Breast epithelium (tissue), 4 donors: ENCODE measurements at places on chromosomes 16 and 17. TPM values are rescaled to one million over a fixed set of nuclear protein-coding genes. Genes with fewer than 3 reads are reported as not detected.

The UNC45B gene
- total RNA-seq: not detected

The PRKCB gene
- total RNA-seq: 4.7 TPM

The KRT28 gene
- not detected for total RNA-seq

The CACNG4 gene
- total RNA-seq: not detected

The TMEM132E gene
- total RNA-seq: under 0.01 TPM

The PSMB10 gene
- total RNA-seq: 32.1 TPM

The ZSCAN10 gene
- total RNA-seq: not detected

The C1QTNF8 gene
- total RNA-seq: not detected

The SLC6A2 gene
- 0.64 TPM for total RNA-seq

The KRT9 gene
- total RNA-seq: 0.44 TPM

DNA sequence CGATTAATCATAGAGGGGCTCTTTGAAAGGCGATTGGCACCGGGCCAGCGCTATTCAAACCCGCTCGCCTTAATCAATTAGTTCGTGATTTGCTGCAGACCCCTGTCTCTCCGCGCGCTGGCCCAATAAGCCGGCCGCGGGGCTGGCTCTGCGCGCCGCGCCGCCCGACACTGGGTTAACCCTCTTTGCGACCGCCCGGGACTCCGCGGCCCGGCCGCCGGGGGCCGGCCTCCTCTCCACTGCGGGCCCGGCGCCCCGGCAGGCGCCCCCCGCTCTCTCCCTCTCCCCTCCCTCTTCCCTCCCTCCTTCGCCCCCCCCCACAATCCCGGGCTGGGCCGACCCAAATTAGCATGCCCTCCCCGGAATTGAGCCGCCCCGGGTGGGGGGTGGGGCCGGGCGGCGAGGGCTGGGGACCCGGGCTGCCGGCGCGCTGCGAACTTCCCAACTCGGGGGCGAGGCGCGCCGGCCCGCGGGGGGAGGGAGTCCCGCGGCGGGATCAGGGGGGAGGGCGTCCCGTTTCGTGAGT lies 428 bp upstream of the SALL1 start:
- peak overlapping the region; percentile 29 for H3K4me3 ChIP-seq
- H3K27ac ChIP-seq: peak overlapping the region; percentile 76
- peaks cover 5% of the 10 kb centered on the region for H3K4me1 ChIP-seq
- DNase-seq: no peak
- H3K36me3 ChIP-seq: no peaks in the 10 kb centered on the region

GRCh38 chr16:1903845-1904840 lies 14.1 kb downstream of the HS3ST6 start:
- H3K27ac ChIP-seq: no peak overlapping the region
- H3K4me1 ChIP-seq: no peaks in the 10 kb centered on the region
- H3K4me3 ChIP-seq: no peak overlapping the region
- DNase-seq: no peak

DNA sequence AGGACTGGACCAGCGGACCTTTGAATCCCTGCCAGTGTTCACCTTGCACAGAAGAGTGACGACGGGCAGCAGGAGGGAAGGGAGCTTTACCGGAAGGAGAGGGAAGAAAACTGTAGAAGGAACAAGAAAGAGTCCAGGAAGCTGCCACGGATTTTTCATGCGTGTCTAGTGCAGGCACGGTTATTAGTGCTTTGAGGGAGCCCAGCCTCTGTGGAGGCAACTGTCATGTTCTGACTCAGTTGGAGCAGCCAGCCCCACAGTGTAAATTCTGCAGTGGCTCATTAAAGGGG lies 6.5 kb upstream of the HOXB13 start:
- DNase-seq: no peak
- peaks cover 9% of the 10 kb centered on the region for H3K27me3 ChIP-seq
- H3K27ac ChIP-seq: no peak overlapping the region
- H3K4me3 ChIP-seq: no peak overlapping the region
- H3K36me3 ChIP-seq: no peaks in the 10 kb centered on the region

DNA sequence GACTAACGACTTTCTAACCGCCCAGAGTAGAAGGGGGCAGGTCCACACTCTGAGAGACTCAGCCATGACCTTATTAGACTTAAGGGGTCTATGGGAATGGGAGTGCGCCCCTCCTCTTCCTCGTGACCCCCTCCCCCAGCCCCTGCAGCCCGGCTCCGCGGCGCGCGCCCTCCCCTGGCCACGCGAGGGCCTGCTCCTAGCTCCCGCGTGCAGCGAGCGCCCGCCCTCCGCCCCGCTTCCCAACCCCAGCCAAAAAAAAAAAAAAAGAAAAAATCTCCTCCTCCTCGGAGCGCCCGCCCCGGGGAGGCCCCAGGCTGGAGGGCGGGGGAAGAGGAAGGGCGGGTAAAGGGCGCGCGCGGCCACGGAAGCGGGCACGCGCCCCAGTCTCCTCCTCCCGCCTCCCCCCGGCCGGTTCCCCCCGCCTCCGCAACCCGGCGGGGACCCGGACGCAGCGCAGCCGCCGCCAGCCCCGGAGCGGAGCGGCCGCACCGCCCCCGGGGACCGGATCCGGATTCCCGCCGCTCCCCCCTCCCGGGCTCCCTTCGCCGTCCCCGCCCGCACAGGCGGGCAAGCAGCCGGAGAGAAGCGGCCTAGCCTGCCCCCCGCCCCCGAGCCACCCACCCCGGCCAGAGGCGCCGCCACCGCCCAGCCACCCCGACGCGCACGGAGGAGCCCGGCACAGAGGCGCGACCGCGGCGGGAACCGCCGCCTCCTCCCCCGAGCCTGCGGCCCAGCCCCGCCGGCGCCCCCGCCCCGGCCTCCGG lies 949 bp downstream of the UBTF start:
- H3K4me1 ChIP-seq: peaks cover 21% of the 10 kb centered on the region
- no peaks in the 10 kb centered on the region for H3K27me3 ChIP-seq
- H3K4me3 ChIP-seq: peak overlapping the region; percentile 72
- H3K36me3 ChIP-seq: no peaks in the 10 kb centered on the region
- DNase-seq: peak; percentile 84

DNA sequence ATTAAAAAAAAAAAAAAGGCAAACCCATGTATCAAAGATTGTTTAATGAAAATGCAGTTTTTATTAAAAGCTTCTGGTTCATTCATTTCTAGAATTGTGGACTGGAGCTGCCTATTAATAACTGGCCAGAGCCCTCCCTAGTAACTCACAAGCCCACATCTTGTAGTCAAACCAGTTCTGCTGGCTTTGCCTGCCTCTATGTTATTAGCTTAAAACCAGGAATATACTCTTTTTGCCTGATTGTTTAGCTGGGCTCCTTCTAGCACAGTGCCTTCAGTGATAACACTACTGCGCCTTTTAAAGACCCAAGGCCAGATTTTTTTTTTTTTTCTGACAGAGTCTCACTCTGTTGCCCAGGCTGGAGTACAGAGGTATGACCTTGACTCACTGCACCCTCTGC lies 26.0 kb downstream of the TAC4 start:
- no peaks in the 10 kb centered on the region for H3K36me3 ChIP-seq
- DNase-seq: no peak
- H3K27ac ChIP-seq: peak overlapping the region; percentile 37
- no peaks in the 10 kb centered on the region for H3K27me3 ChIP-seq
- no peak overlapping the region for H3K4me3 ChIP-seq
- H3K4me1 ChIP-seq: no peaks in the 10 kb centered on the region

- no peak for DNase-seq
- no peaks in the 10 kb centered on the region for H3K36me3 ChIP-seq
- H3K4me3 ChIP-seq: no peak overlapping the region
Observed at GRCh38 chr16:83958137-83958845, 5.3 kb downstream of the OSGIN1 start.

DNA sequence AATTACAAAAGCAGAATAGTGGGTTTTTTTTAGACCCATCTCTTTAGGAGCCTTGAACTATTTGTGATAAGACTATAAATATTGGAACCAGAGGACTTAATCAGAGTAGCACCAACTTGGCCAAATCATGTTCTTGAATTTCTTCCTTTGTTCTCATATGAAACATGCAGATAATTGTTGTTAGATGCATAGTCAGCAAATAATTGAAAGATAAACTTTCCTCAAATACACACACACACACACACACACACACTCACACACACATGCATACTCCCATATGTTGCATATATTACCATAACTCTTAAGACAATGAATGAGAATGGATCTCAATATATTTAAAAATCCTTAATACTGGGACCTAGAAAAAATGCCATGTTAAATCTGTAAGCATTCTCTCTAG lies 310.4 kb downstream of the KCNJ2 start:
- no peak for DNase-seq
- H3K27me3 ChIP-seq: no peaks in the 10 kb centered on the region
- H3K4me1 ChIP-seq: no peaks in the 10 kb centered on the region

GRCh38 chr17:20281860-20282259 lies 185.5 kb downstream of the LGALS9B start:
- no peaks in the 10 kb centered on the region for H3K4me1 ChIP-seq
- H3K4me3 ChIP-seq: no peak overlapping the region
- no peaks in the 10 kb centered on the region for H3K27me3 ChIP-seq
- no peak overlapping the region for H3K27ac ChIP-seq
- H3K36me3 ChIP-seq: no peaks in the 10 kb centered on the region

DNA sequence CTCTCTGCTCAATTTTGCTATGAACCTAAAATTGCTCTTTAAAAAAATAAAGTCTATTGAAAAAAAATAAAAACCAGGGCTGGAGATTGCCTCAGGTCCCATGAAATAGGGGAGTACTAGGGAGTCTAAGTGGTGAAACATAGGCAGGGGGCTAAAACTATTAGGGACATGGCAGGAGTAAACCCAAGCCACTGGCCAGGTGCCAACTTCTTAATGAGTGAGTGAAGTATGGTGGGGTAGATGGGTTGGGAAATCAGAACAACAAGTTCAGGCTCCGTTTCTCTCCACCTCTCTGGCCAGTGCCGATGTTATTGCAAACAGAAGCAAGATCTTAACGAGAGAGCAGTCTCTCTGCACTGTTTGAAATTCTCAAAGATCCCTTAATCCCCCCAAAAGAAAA lies 322.4 kb upstream of the CDH5 start:
- no peak overlapping the region for H3K4me3 ChIP-seq
- no peak overlapping the region for H3K27ac ChIP-seq
- no peaks in the 10 kb centered on the region for H3K27me3 ChIP-seq
- no peaks in the 10 kb centered on the region for H3K36me3 ChIP-seq
- no peaks in the 10 kb centered on the region for H3K4me1 ChIP-seq
- DNase-seq: no peak

DNA sequence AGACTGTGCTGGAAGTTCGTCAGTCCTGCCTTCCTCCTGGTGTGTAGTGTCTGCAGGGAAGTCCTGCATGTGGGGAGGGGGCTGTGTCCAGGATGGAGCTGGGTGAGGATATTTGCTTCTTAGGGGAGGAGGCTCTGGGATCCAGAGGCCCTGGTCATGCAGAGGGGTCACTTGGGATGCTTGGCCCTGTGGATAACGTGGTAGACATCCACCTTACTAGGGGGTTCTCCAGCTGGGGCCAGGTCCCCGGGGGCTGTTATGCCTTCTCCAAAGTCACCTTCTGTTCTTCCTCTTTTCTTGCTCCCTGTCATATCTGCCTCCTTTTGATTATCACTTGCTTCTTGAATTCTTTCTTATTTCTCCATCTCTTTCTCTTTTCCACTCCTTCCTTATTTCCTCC lies 43.8 kb downstream of the SLC6A2 start:
- H3K36me3 ChIP-seq: no peaks in the 10 kb centered on the region
- no peaks in the 10 kb centered on the region for H3K4me1 ChIP-seq
- no peak overlapping the region for H3K27ac ChIP-seq
- no peaks in the 10 kb centered on the region for H3K27me3 ChIP-seq

- no peaks in the 10 kb centered on the region for H3K27me3 ChIP-seq
- DNase-seq: no peak
- no peak overlapping the region for H3K4me3 ChIP-seq
- H3K27ac ChIP-seq: no peak overlapping the region
- no peaks in the 10 kb centered on the region for H3K4me1 ChIP-seq
- H3K36me3 ChIP-seq: no peaks in the 10 kb centered on the region
Observed at GRCh38 chr16:50265260-50265659, 1.1 kb upstream of the ADCY7 start.

GRCh38 chr16:16143931-16144330 lies 79.4 kb downstream of the ABCC6 start:
- no peak overlapping the region for H3K27ac ChIP-seq
- no peaks in the 10 kb centered on the region for H3K36me3 ChIP-seq
- no peaks in the 10 kb centered on the region for H3K27me3 ChIP-seq
- H3K4me3 ChIP-seq: no peak overlapping the region

- no peaks in the 10 kb centered on the region for H3K36me3 ChIP-seq
- DNase-seq: no peak
- H3K4me3 ChIP-seq: no peak overlapping the region
- no peaks in the 10 kb centered on the region for H3K4me1 ChIP-seq
- H3K27me3 ChIP-seq: no peaks in the 10 kb centered on the region
Observed at GRCh38 chr16:13262270-13263090, 361.1 kb downstream of the SHISA9 start.

- H3K27me3 ChIP-seq: no peaks in the 10 kb centered on the region
- H3K27ac ChIP-seq: no peak overlapping the region
- DNase-seq: no peak
- H3K36me3 ChIP-seq: no peaks in the 10 kb centered on the region
- H3K4me1 ChIP-seq: peaks cover 17% of the 10 kb centered on the region
Observed at GRCh38 chr17:63679214-63679613, 20.7 kb downstream of the LIMD2 start.

- H3K27ac ChIP-seq: no peak overlapping the region
- no peak for DNase-seq
- H3K4me3 ChIP-seq: no peak overlapping the region
- no peaks in the 10 kb centered on the region for H3K27me3 ChIP-seq
- H3K4me1 ChIP-seq: no peaks in the 10 kb centered on the region
- no peaks in the 10 kb centered on the region for H3K36me3 ChIP-seq
Observed at GRCh38 chr17:4708436-4708835, 2.0 kb upstream of the ARRB2 start.

DNA sequence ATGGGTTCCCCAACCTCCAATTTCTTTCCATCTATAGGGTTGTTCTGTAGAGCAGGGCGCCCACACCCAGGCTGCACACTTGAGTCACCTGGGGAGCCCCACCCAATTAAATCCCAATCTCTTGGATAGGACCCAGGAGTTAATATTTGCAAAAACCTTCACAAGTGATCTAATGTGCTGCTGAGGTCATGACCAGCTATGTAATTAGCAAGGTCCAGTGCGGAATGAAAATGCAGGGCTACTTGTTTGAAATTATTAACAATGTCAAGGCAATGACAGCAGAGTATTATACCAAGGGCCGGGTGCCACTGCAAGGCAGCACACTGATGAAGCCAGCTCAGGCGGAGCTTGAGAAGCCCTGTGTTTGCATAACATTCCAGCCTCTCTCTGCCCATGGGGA lies 302.7 kb downstream of the MAF start:
- no peaks in the 10 kb centered on the region for H3K27me3 ChIP-seq
- H3K4me1 ChIP-seq: no peaks in the 10 kb centered on the region
- no peak for DNase-seq
- no peak overlapping the region for H3K27ac ChIP-seq
- H3K4me3 ChIP-seq: no peak overlapping the region
- H3K36me3 ChIP-seq: no peaks in the 10 kb centered on the region

- no peaks in the 10 kb centered on the region for H3K36me3 ChIP-seq
- no peaks in the 10 kb centered on the region for H3K27me3 ChIP-seq
- no peak for DNase-seq
- peak overlapping the region; percentile 84 for H3K27ac ChIP-seq
Observed at GRCh38 chr17:68390888-68391545, 66.3 kb downstream of the WIPI1 start.

DNA sequence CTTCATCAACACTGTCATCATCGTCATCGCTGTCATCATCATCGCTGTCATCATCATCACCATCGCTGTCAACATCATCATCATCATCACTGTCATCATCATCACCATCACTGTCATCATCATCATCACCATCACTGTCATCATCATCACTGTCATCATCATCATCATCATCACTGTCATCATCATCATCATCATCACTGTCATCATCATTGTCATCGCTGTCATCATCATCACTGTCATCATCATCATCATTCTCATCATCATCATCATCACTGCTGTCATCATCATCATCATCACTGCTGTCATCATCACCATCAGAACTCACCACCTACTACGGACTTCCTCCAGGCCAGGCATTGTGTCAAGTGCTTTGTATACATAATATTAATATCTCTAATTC lies 160.6 kb downstream of the AIPL1 start:
- H3K4me1 ChIP-seq: no peaks in the 10 kb centered on the region
- H3K27ac ChIP-seq: no peak overlapping the region
- DNase-seq: no peak
- no peak overlapping the region for H3K4me3 ChIP-seq
